ENCODE measurements at places on chromosomes 11 and 22.

- DNase-seq: no peak
These were observed 343.5 kb downstream of the TENM4 start for GRCh38 chr11:79097246-79097875.

DNA sequence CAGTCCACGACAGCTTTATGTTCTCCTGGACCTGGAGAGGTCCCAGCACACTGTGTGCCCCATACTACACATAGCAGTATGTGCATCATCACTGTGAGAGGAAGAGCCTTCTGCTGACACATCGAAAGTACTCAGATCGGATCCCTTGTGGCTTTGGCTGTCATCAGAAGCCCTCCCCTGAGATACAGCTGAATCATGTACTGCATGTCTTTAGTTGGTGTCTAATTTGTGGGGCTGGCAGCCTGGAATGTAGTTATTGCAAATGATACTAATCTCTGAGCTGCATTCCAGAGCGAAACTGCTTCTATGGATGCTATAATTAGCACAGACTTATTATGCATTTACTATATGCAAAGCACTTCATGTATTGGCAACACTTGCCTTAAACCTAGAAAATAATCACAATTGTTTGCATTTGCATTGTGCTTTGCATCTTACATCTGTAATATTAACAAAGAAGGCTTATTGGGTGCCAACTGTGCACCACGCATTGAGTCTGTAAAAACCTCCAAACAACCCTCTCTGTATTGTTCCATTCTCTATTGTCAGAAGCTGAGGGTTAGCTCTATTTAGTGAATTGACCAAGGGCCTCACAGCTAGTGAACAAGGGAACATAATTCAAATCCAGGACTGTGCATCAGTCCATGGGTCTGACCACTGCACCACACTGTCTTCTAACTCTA lies 89.2 kb upstream of the CRTAM start:
- no peak for DNase-seq

DNA sequence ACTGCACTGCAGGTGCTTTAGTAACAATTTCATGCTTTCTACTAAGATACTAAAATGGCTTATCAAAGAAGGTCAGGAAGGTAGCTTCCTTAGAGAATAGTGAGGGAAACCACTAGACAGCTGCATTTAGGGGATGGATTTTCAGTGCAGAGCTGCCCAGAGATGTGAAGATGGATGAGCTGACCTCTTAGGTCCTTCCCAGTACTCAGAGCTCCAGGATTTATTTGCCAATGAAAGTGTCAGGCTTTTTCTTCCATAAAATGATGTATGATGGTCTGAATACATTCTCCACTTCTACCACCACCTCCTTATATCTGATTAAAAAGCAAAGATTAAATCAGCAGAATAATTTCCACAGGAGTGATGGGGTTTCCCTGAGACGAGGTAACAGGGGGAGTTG lies 35.0 kb downstream of the SC5D start:
- no peak for DNase-seq

DNA sequence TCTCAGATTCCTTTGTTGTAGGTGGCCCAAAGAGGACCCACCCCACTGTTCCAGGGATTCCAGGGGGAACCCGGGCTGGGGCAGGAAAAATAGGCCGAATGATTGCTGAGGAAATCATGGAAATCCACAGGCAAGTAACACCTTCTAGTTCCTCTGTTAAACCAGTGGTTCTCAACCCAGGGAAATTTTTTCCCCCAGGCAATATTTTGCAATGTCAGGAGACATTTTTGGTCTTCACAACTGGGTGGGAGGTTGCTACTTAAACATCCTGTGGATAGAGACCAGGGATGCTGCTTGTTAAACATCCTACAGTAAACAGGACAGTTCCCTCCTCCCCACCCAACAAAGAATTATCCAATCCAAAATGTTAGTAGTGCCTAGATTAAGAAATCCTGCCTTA lies 84.7 kb downstream of the BTBD10 start:
- no peak for DNase-seq

GRCh38 chr11:92222701-92223100 lies 1.9 kb upstream of the FAT3 start:
- DNase-seq: no peak

DNA sequence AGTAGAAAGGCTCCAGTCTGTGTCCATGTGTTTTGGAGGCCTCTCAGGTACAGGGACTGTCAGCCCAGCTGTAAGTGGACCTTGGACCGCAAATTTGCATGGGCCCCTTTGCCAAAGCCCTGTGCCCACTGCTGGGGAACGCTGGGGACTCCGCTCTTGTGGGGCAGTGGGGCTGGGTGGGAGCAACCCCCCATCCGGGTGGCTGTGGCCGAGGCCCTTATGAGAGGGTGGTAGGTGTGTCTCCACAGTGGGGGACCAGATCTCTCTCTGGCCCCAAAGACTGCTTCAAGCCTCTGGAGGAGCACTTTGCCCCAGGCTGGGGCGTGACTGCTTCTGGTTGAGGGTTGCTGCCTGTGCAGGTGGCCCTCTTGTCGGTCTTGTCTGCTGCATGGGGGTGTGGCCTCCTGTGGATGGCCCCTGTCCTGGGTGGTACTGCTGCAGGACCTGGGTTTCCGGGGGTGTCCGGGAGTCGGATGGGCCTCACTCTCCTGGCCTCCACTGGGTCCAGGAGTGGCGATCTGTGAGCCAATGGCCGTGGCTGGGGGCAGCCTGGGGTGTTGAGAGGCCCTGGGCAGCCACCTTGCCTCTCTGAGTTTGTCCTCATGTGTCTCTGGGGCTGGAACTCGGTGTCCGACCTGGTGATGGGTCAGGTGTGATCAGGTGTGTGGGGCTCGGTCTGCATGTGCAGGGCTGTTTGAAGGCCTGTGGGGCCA lies 15.9 kb downstream of the KCNQ1 start:
- no peak for DNase-seq

GRCh38 chr11:107744736-107745135 lies 32.9 kb upstream of the SLN start:
- DNase-seq: no peak

GRCh38 chr11:97895572-97895971 lies 1125.2 kb upstream of the CNTN5 start:
- DNase-seq: no peak

GRCh38 chr11:396948-397548 lies 3.0 kb downstream of the PKP3 start:
- DNase-seq: no peak

GRCh38 chr22:19607192-19608002 lies 83.2 kb upstream of the CLDN5 start:
- no peak for DNase-seq

GRCh38 chr11:73833067-73833466 lies 43.6 kb downstream of the COA4 start:
- DNase-seq: no peak
